ENCODE measurements at places on chromosomes 12 and 14. TPM values are rescaled to one million over a fixed set of nuclear protein-coding genes. Genes with fewer than 3 reads are reported as not detected.

Gene SLC10A1
- not detected for total RNA-seq

Gene CCDC196
- total RNA-seq: not detected

Gene LRRC74A
- not detected for total RNA-seq

Gene MMP19
- 0.49 TPM for total RNA-seq

Gene LRTM2
- 0.05 TPM for total RNA-seq

Gene SCN8A
- total RNA-seq: 1.2 TPM

Gene KLRF1
- total RNA-seq: not detected

Gene PRB2
- not detected for total RNA-seq

Gene ENDOU
- not detected for total RNA-seq

Gene EXOC3L4
- total RNA-seq: 0.82 TPM

Gene DBX2
- not detected for total RNA-seq

Gene TAS2R8
- not detected for total RNA-seq
